ENCODE measurements at places on chromosomes 16 and 17. TPM values are rescaled to one million over a fixed set of nuclear protein-coding genes. Genes with fewer than 3 reads are reported as not detected.

The NEUROD2 gene
- polyA plus RNA-seq, result 10.8 TPM

- DNase-seq, result no peak
Observed at GRCh38 chr16:86217001-86217890, 293.1 kb upstream of the FOXF1 start.

DNA sequence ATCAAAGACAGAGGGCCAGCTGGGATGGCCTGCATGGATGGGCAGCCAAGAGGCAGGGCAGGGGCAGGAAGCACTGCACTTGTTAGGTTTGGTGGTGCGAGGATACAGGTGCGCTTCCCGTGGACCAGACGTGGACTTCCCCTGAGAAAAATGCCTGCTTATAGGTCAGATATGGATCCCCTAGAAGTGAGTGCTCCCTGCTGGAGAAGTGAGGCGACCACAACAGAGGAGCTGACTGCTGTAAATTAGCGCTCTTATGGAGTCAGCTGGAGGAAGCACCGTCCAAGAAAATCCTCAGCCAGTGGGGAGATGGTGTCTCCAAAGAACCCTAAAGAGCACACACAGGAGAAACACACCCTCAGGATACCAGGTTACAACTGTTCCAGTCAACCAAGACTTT, 27.7 kb upstream of the CCDC182 start:
- DNase-seq, result no peak

- DNase-seq, result no peak
Observed at GRCh38 chr17:74852237-74853047, 7.2 kb downstream of the GRIN2C start.
